ENCODE measurements at places on chromosomes 5 and 9. TPM values are rescaled to one million over a fixed set of nuclear protein-coding genes. Genes with fewer than 3 reads are reported as not detected.

Gene GFI1B
- 0.50 TPM for total RNA-seq

Gene BAAT
- total RNA-seq, result 0.40 TPM

Gene CCL28
- total RNA-seq, result 6.1 TPM

Gene LSM11
- total RNA-seq, result 18.7 TPM

- H3K36me3 ChIP-seq, result no peaks in the 10 kb centered on the region
- H3K27me3 ChIP-seq, result peaks cover 2% of the 10 kb centered on the region
- no peak overlapping the region for H3K27ac ChIP-seq
- no peaks in the 10 kb centered on the region for H3K4me1 ChIP-seq
- no peak overlapping the region for H3K4me3 ChIP-seq
- DNase-seq, result no peak
These were observed 20.7 kb upstream of the XPA start for GRCh38 chr9:97717866-97718265.

DNA sequence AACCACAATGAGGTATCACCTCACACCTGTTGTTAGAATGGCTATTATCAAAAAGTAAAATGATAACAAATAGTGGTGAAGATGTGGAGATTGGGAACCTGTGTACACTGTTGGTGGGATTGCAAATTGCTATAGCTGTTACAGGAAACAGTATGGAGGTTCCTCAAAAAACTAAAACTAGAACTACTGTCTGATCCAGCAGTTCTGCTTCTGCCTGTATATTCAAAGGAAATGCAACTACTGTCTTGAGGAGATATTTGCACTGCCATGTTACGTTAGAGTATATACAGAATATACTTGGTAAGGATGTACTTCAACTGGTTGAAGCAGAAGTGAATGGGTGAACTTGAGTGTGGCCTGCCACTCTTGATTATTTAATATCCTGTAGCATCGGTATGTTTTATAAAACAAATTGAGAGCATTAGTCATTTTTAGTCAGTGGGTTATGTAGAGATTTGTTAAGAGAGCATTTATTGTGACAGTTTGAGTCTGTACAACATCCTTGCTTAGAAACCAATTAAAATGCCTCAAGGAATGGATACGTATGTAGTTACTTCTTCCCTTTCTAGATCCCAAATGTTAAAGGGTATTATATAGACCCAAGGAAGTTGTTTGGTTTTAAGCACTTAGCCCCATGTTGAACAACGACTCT, 37.5 kb downstream of the ZCCHC7 start:
- H3K27ac ChIP-seq, result no peak overlapping the region
- no peaks in the 10 kb centered on the region for H3K4me1 ChIP-seq
- peaks cover 6% of the 10 kb centered on the region for H3K36me3 ChIP-seq

- H3K4me3 ChIP-seq, result no peak overlapping the region
- no peak for DNase-seq
- H3K4me1 ChIP-seq, result no peaks in the 10 kb centered on the region
- H3K27me3 ChIP-seq, result no peaks in the 10 kb centered on the region
These were observed 11.6 kb upstream of the TYRP1 start for GRCh38 chr9:12681620-12682019.

- H3K4me1 ChIP-seq, result no peaks in the 10 kb centered on the region
- H3K27me3 ChIP-seq, result no peaks in the 10 kb centered on the region
- H3K27ac ChIP-seq, result no peak overlapping the region
- H3K4me3 ChIP-seq, result no peak overlapping the region
- H3K36me3 ChIP-seq, result no peaks in the 10 kb centered on the region
These were observed 659.2 kb upstream of the CHD1 start for GRCh38 chr5:99587983-99588382.

GRCh38 chr5:54520438-54520846, 2.9 kb downstream of the SNX18 start:
- peak overlapping the region; percentile 59 for H3K4me3 ChIP-seq
- peak; percentile 46 for DNase-seq
- peaks cover 31% of the 10 kb centered on the region for H3K4me1 ChIP-seq

GRCh38 chr9:112629671-112630485, 88.0 kb downstream of the INIP start:
- no peaks in the 10 kb centered on the region for H3K27me3 ChIP-seq
- no peaks in the 10 kb centered on the region for H3K4me1 ChIP-seq
- H3K4me3 ChIP-seq, result no peak overlapping the region
- H3K27ac ChIP-seq, result no peak overlapping the region

GRCh38 chr5:149982505-149982904, 17.9 kb downstream of the TIGD6 start:
- no peak overlapping the region for H3K4me3 ChIP-seq
- no peak overlapping the region for H3K27ac ChIP-seq
- H3K36me3 ChIP-seq, result peaks cover 8% of the 10 kb centered on the region
- no peaks in the 10 kb centered on the region for H3K27me3 ChIP-seq
